ENCODE measurements at places on chromosomes 11 and 22.

GRCh38 chr22:44491269-44492035 is 6.6 kb downstream of the RTL6 start:
- no peak for DNase-seq

DNA sequence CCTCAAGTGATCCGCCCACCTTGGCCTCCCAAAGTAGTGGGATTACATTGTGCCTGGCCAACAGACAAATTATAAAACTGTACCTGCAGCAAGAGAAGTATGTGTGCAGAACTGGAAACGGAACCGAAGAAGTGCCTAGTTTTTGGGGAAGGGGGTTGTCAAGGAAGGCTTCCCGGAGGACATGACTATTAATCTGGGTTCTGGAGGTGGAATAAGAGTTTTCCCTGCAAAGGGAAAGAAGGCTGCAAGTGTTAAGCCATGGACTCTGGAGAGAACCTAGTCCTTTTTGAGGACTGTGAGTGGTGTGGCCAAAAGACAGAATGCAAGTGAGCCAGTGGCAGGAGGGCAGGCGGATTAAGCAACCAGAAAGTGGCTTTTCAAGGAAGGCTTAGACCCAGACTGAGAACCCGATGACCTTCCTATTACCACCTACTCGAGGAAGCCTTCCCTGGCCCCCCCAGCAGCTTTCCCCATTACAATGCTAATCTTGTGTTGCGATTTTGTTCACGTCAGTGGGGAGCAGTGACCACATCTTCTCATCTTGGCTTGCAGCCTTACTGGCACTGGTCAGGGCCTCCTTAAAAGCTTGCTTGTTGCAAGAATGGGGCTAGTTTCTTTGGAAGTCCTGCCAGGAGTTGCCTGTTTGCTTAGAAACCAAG is 5.7 kb upstream of the SEPTIN3 start:
- DNase-seq = no peak

DNA sequence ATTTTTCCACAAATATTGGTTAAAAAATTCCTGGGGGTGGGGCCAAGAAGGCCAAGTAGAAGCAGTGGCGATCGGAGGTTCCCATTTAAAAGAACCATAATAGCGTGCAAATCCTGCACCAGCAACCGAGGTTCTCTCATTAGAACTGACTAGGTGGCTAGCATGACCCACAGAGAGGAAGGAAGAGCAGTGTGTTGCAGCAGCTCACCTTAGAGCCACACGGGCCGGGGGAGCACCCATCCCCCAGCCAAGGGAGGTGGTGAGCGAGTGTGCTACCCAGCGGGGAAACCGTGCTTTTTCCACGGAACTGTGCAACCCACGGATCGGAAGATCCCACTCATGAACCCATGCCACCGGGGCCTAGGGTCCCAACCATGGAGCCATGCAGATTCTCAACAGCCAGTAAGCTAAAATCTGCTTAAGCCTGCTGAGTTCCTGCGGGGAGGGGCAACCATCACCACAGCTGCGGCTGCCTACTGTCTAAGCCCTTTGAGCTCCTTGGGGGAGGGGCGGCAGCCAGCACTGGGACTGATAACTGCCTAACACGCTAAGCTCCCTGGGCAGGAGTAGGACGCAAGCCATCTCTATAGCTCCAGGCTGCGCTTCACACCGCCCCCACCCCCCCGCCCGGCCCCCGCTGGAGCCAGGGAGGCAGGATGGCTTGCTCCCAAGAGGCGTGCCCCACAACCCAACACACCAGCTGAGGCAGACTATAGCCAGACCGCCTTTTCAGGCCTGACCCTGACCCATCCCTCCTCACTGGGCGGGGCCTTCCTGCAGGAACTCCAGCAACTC is 21.0 kb upstream of the HTATIP2 start:
- DNase-seq = no peak

GRCh38 chr11:40974186-40974795 is 485.2 kb downstream of the LRRC4C start:
- no peak for DNase-seq

DNA sequence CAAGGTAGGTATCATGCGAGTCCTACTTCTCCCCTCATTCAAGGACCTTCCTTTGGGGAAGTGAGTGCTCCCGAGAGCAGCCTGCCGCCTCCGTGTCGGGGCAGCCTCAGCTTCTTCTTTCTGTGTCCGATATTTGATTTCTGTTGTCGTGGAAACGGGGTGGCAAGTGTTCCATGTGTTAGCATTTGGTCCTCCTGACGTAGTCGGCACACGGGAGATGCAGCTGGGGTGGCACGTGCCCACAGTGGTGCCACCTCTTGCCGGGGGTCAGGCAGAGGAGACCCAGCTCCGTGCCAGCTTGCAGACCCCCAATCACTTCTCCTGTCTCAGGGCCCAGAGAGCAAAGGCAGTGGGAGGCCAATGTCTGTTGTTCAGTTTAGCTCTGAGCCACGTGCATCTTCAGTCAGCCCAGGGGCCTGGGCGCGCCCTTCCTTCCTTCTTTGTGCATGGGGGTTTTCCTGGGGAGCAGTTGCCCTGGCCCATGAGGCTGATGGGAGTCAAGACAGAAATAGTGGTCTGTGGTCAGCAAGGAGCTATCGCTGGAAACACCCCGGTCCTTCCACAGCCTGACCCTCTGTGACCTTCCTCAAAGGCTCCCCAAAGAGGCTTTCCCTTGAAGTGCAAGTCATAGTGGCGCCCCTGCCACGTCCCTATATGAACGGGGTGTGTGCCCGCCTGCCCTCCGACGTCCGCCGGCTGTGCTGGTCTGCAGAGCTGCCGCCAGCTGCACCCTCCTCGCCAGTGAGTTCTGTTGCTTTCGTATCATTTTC is 44.5 kb downstream of the PARVB start:
- DNase-seq = peak; percentile 21

DNA sequence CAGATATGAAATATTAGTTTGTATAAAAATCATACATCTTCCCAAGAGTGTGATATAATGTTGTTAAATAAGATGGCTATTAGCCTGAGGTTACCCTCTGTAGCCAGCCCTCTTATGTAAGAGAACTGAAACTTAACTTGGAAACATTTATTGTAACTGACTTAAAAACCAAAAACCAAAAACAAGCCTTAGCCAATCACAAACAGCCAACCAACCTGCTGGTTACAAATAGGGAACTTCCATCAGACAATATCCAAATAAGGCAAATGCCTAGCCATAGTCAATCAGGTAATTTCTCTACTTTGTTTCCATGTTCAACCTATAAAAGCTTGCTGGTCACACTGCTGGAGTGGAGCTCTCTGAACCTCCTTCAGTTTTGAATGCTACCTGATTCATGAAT is 14.1 kb downstream of the KBTBD3 start:
- DNase-seq = no peak

DNA sequence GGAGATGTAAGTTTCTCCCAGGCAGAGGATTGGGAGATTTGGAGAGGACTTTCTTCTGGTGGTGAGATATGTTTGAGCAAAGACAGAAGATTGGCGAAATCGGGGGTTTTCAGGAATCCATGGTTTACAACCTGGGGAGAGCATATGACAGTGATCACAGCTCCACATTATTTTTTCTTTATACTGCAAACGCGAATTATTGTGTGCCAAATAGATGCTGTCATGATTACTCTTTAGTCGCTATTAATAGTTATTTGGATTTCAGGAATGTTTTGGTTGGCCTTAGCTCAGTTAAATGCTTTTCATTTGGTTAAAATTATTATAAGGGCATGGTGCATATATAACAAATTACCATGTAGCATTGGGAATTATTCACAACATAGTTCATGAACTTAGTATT is 15.2 kb downstream of the ATXN10 start:
- DNase-seq = no peak

DNA sequence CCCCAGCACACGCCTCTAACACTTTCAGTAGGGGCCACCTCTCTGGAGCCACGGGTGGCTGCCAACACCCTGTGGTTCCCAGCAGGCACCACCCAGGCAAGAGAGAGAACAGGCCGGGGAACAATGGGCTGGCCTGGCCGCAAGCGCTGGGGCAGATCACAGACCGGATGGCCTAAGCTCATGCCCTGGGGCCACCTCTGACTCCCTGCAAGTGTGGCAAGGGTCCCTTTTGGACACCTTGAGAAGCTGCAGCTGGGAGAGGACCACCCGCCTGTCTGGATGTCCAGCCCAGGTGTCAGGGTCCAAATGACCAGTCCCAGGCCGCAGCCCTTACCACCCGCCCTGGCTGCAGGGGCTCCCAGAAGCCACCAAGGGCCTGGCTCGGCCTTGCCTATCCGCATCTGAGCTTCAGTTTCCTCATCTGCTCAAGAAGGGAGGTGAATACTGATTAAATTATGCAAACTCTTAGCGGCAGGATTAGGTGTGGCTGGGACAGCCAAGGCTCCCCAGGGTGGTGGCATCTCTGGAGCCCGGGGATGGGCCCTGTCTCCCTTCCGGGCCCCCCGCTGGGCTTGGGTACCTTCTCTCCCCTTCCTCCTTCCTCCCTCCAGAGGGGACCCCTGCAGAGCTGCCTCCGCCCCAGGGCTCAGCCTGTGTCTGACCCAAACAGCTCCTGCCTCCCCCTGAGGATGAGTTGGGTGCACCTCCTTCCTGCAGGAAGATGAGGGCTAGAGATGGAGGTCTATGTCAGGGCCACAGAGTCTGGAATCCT is 785 bp upstream of the SUSD2 start:
- DNase-seq = no peak

Data from body of pancreas (tissue), 4 donors.